Cortex of kidney (tissue), 1 donor: ENCODE measurements at places on chromosomes 4 and X.

- DNase-seq = no peak
Observed at GRCh38 chr4:119570401-119570800, 58.2 kb downstream of the PDE5A start.

DNA sequence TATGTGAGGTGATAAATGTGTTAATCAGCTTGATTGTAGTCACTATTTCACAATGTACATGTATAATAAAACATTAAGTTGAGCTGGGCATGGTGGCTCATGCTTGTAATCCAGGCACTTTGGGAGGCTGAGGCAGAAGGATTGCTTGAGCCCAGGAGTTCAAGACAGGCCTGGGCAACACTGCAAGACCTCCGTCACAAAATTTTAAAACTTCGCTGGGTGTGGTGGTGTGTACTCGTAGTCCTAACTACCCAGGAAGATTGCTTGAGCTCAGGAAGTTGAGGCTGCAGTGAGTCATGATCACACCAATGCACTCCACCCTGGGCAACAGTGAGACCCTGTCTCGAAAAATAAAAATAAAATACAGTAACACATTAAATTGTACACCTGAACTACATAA is 20.1 kb downstream of the LYAR start:
- DNase-seq = no peak

DNA sequence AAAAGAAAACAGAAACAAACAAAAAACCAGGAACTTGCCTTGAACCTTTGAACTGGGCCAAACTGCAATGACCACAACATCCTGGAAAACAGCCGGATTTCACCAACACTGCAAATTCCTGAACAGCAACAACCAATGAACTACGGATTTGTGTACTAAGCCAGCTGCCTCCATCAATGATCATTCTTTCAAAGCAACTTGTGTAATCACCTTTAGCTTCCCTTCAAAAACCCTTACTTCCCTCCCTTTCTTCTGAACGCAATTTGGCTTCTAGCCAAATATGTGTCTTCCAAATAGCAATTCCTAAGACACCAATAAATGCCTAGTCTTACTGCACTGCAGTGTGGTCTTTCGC is 98.5 kb upstream of the FAM47C start:
- DNase-seq = no peak

- DNase-seq = no peak
Observed at GRCh38 chr4:166198516-166199310, 325.7 kb downstream of the TLL1 start.

GRCh38 chr4:111399623-111400022 is 745.6 kb upstream of the FAM241A start:
- DNase-seq = no peak

GRCh38 chrX:12979616-12980015 is 4.7 kb downstream of the TMSB4X start:
- no peak for DNase-seq

GRCh38 chr4:139917896-139918295 is 236.1 kb downstream of the MAML3 start:
- no peak for DNase-seq

DNA sequence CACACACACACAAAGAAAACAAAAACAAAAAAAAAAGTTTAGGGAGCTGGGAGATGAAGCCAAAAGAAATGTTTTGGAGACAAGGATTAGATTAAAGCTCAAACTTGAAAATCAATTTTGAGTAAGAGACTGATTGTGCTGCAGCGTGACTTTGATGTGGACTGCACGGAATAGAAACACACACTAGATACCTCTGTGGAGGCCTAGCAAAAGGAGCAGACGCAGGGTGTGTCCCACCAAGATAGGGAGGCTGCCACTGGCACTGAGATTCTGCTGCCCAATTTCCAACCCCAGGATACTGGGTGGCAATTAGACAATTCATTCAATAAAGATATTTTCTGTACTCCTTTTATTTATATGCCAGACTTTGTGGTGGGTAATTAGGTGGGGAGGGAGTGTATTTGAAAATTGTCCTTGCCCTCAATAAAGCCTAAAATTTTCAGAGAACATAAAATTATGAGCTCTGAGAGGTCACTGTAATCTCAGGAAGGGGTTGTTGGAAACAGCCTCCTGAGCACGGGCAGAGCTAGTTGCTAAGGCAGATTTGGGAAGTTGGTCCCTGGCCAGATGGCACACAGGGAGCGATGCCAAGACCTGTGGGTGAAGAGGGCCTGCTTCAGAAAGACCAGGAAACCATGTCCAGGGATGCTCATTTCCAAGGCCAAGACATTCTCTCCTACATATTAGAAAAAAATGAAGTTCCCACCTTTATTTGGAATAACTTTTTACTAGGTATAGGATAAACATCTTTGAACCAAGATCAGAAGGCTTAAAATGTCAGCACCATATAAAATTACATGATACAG is 1.9 kb upstream of the PPP3CA start:
- DNase-seq = no peak

GRCh38 chrX:45709381-45709780 is 508.7 kb upstream of the DIPK2B start:
- no peak for DNase-seq
